ENCODE measurements at places on chromosomes 3 and 15. TPM values are rescaled to one million over a fixed set of nuclear protein-coding genes. Genes with fewer than 3 reads are reported as not detected.

GRCh38 chr3:63240381-63240902 is 37.7 kb upstream of the SYNPR start:
- no peak for DNase-seq
- no peaks in the 10 kb centered on the region for H3K4me1 ChIP-seq
- H3K4me3 ChIP-seq = no peak overlapping the region
- no peaks in the 10 kb centered on the region for H3K27me3 ChIP-seq
- H3K27ac ChIP-seq = no peak overlapping the region
- H3K36me3 ChIP-seq = no peaks in the 10 kb centered on the region

The SLC28A1 gene
- total RNA-seq = not detected

The GPR87 gene
- total RNA-seq = not detected

GRCh38 chr3:191236646-191237045 is 37.6 kb downstream of the OSTN start:
- H3K27ac ChIP-seq = no peak overlapping the region
- no peak for DNase-seq
- no peaks in the 10 kb centered on the region for H3K27me3 ChIP-seq

- no peak for DNase-seq
- no peak overlapping the region for H3K27ac ChIP-seq
- no peaks in the 10 kb centered on the region for H3K36me3 ChIP-seq
- H3K4me3 ChIP-seq = no peak overlapping the region
- H3K27me3 ChIP-seq = no peaks in the 10 kb centered on the region
Observed at GRCh38 chr15:96869122-96869521, 538.6 kb downstream of the NR2F2 start.

The CCR3 gene
- total RNA-seq = not detected

- H3K4me1 ChIP-seq = no peaks in the 10 kb centered on the region
- no peaks in the 10 kb centered on the region for H3K36me3 ChIP-seq
- no peak overlapping the region for H3K4me3 ChIP-seq
- DNase-seq = no peak
- no peak overlapping the region for H3K27ac ChIP-seq
- no peaks in the 10 kb centered on the region for H3K27me3 ChIP-seq
Observed at GRCh38 chr3:197356275-197356674, 57.9 kb upstream of the DLG1 start.

DNA sequence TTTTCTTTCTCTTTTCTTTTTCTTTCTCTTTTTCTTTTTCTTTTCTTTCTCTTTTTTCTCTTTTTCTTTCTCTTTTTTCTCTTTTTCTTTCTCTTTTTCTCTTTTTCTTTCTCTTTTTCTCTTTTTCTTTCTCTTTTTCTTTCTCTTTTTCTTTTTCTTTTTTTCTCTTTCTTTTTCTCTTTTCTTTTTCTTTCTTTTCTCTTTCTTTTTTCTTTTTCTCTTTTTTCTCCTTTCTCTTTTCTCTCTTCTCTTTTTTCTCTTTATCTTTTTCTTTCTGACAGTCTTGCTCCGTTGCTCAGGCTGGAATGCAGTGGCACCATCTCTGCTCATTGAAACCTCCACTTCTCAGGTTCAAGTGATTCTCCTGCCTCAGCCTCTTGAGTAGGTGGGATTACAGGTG is 335.7 kb downstream of the SQOR start:
- H3K27me3 ChIP-seq = no peaks in the 10 kb centered on the region
- H3K4me3 ChIP-seq = no peak overlapping the region
- no peak overlapping the region for H3K27ac ChIP-seq
- DNase-seq = no peak
- H3K4me1 ChIP-seq = no peaks in the 10 kb centered on the region

GRCh38 chr3:97838393-97838792 is 16.6 kb downstream of the CRYBG3 start:
- H3K27ac ChIP-seq = no peak overlapping the region
- DNase-seq = no peak
- H3K4me1 ChIP-seq = no peaks in the 10 kb centered on the region
- H3K36me3 ChIP-seq = no peaks in the 10 kb centered on the region
- no peak overlapping the region for H3K4me3 ChIP-seq

The FBXL22 gene
- 2.0 TPM for total RNA-seq

The CAMK1 gene
- total RNA-seq = 24.8 TPM

- H3K4me1 ChIP-seq = no peaks in the 10 kb centered on the region
- no peak overlapping the region for H3K4me3 ChIP-seq
- no peak for DNase-seq
- H3K27me3 ChIP-seq = no peaks in the 10 kb centered on the region
- no peak overlapping the region for H3K27ac ChIP-seq
Observed at GRCh38 chr3:18111796-18112232, 313.3 kb downstream of the SATB1 start.

All from upper lobe of left lung (tissue), 6 donors.